ENCODE measurements at places on chromosomes 16 and 17. TPM values are rescaled to one million over a fixed set of nuclear protein-coding genes. Genes with fewer than 3 reads are reported as not detected.

Gene MAPT
- 0.75 TPM for total RNA-seq

Gene KIF18B
- 1.7 TPM for total RNA-seq

Gene SLC4A1
- total RNA-seq, result not detected

Gene EPOP
- 0.55 TPM for total RNA-seq

Gene CCL16
- not detected for total RNA-seq

Gene CKLF
- 61.1 TPM for total RNA-seq

Gene CACNB1
- total RNA-seq, result 12.1 TPM

Gene MT1H
- not detected for total RNA-seq
